Left ventricle myocardium inferior (tissue), 1 donor: ENCODE measurements at places on chromosomes 1 and 21. TPM values are rescaled to one million over a fixed set of nuclear protein-coding genes. Genes with fewer than 3 reads are reported as not detected.

GRCh38 chr1:178649582-178650350 is 75.3 kb upstream of the RALGPS2 start:
- DNase-seq: no peak
- H3K36me3 ChIP-seq: no peaks in the 10 kb centered on the region
- H3K27ac ChIP-seq: no peak overlapping the region
- H3K4me1 ChIP-seq: peaks cover 14% of the 10 kb centered on the region

- no peaks in the 10 kb centered on the region for H3K4me1 ChIP-seq
- H3K36me3 ChIP-seq: no peaks in the 10 kb centered on the region
- no peak overlapping the region for H3K27ac ChIP-seq
- H3K4me3 ChIP-seq: no peak overlapping the region
Observed at GRCh38 chr1:47650205-47650604, 212.4 kb downstream of the FOXD2 start.

DNA sequence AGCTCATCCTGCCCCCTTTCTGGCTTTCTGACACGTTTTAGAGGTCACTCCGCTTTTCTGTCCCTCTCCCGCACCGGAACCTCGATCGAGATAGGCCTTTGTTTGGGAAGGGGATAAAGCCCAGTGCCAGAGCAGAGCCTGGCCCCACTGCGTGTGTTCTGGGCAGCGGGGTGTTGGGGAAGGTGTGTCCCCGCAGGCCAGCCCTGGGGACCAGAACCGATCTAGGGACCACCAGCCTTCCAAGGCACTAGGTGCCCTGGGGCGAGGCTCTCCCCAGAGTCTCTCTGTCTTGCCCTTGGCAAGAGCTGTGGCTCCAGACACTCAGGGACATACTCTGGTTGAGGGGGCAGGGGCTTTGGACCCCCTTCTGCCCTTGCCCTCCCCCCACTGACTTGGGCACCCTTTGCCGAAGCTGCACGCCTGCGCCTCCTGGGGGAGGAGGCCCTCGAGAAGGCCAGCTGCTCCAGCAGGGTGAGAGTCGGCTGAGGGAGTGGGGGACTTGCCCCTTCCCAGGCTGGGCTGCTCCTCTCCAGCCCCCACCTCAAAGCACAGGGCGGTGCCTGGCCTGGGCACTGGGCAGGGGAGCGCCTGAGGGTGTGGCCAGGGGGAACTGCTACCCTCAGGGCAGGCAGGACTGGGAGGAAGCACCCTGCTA is 16.4 kb downstream of the PRXL2B start:
- H3K27ac ChIP-seq: no peak overlapping the region
- H3K4me3 ChIP-seq: no peak overlapping the region
- no peak for DNase-seq
- H3K27me3 ChIP-seq: peaks cover 64% of the 10 kb centered on the region

GRCh38 chr1:89608319-89608983 is 24.5 kb upstream of the LRRC8C start:
- H3K4me3 ChIP-seq: no peak overlapping the region
- H3K27me3 ChIP-seq: no peaks in the 10 kb centered on the region
- peak overlapping the region; percentile 84 for H3K27ac ChIP-seq

GRCh38 chr1:9900142-9901043 is 9.7 kb downstream of the CTNNBIP1 start:
- H3K27me3 ChIP-seq: no peaks in the 10 kb centered on the region
- DNase-seq: peak; percentile 79
- peak overlapping the region; percentile 66 for H3K4me3 ChIP-seq
- no peaks in the 10 kb centered on the region for H3K36me3 ChIP-seq
- peak overlapping the region; percentile 97 for H3K27ac ChIP-seq

DNA sequence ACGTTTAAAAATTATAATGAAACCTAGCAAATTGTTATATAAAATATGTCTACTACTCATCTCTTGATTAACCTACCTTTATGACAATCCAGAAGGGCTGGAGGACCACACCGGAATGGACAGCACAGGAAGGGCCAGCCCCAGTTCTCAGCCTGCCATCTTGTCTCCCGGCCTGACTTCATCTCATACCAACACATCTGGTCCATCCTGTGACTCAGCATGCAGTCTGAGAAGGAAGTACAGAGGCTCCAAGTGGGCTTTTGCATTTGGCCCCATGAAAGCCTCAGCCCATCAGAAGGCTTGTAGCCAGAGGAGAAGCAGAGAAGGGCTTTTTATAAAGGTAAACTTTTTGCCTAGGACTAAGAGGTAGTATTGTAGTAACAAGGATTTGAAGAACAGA is 436.6 kb downstream of the MRPL39 start:
- H3K27ac ChIP-seq: no peak overlapping the region
- no peaks in the 10 kb centered on the region for H3K36me3 ChIP-seq
- H3K27me3 ChIP-seq: no peaks in the 10 kb centered on the region
- no peaks in the 10 kb centered on the region for H3K4me1 ChIP-seq

MEF2D gene
- total RNA-seq: 96.8 TPM

GRCh38 chr21:37742532-37742931 is 173.7 kb downstream of the KCNJ6 start:
- H3K36me3 ChIP-seq: no peaks in the 10 kb centered on the region
- H3K4me1 ChIP-seq: peaks cover 31% of the 10 kb centered on the region
- peak overlapping the region; percentile 41 for H3K27ac ChIP-seq
- DNase-seq: no peak
- H3K4me3 ChIP-seq: no peak overlapping the region
- H3K27me3 ChIP-seq: no peaks in the 10 kb centered on the region

TRIM58 gene
- 0.16 TPM for total RNA-seq

DNA sequence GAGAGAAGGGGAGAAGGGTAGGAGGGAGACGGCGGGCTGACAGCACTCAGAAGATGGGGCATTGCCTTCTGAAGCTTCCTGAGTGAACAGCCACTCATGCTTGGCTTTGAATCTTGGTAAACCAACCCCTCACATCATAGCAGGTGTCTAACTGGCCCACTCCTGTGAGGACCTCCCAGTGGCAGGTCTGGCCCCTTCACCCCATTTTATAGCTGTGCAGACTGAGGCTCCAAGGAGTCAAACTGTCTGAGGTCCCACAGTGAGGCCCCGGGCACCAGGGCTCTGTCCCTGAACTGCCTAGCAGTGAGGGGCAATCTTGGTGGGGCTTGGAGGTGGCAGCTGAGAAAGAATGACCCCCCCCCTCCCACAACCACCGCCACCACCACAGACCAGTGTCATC is 41.0 kb downstream of the SDC3 start:
- peaks cover 16% of the 10 kb centered on the region for H3K36me3 ChIP-seq
- DNase-seq: no peak
- H3K27ac ChIP-seq: no peak overlapping the region
- no peaks in the 10 kb centered on the region for H3K4me1 ChIP-seq

SYDE2 gene
- 21.4 TPM for total RNA-seq

C1orf105 gene
- total RNA-seq: 8.5 TPM

GRCh38 chr1:235952950-235953615 is 86.4 kb upstream of the LYST start:
- no peak overlapping the region for H3K4me3 ChIP-seq
- H3K27ac ChIP-seq: no peak overlapping the region
- no peak for DNase-seq

HIVEP3 gene
- 5.7 TPM for total RNA-seq

GRCh38 chr1:89615676-89616598 is 17.0 kb upstream of the LRRC8C start:
- no peaks in the 10 kb centered on the region for H3K36me3 ChIP-seq
- DNase-seq: no peak
- H3K4me3 ChIP-seq: no peak overlapping the region
- H3K27ac ChIP-seq: peak overlapping the region; percentile 84
- H3K27me3 ChIP-seq: no peaks in the 10 kb centered on the region
- H3K4me1 ChIP-seq: peaks cover 45% of the 10 kb centered on the region

GRCh38 chr1:157490467-157491165 is 61.7 kb downstream of the FCRL5 start:
- no peak overlapping the region for H3K4me3 ChIP-seq
- no peaks in the 10 kb centered on the region for H3K4me1 ChIP-seq
- peak; percentile 26 for DNase-seq

CLCA4 gene
- total RNA-seq: 0.27 TPM

DNA sequence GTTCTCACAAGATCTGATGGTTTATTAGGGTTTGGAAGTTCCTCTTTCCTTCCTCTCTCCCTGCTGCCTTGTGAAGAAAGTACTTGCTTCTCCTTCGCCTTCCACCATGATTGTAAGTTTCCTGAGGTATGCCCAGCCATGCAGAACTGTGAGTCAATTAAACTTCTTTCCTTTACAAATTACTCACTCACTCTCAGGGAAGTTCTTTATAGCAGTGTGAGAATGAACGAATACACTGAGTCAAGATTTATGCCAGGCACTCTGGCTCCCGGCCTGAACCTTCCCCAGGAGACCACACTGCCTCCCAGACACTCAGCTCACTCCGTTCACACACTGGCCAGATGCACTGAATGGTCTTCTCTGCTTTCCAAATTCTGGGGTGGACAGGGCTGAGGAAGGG is 308.3 kb upstream of the AJAP1 start:
- H3K4me1 ChIP-seq: no peaks in the 10 kb centered on the region
- H3K27ac ChIP-seq: no peak overlapping the region
- no peak overlapping the region for H3K4me3 ChIP-seq
- no peaks in the 10 kb centered on the region for H3K36me3 ChIP-seq
- H3K27me3 ChIP-seq: peaks cover 20% of the 10 kb centered on the region

- peaks cover 31% of the 10 kb centered on the region for H3K4me1 ChIP-seq
- H3K4me3 ChIP-seq: no peak overlapping the region
- no peak overlapping the region for H3K27ac ChIP-seq
- H3K36me3 ChIP-seq: no peaks in the 10 kb centered on the region
- DNase-seq: no peak
- no peaks in the 10 kb centered on the region for H3K27me3 ChIP-seq
Observed at GRCh38 chr21:17903929-17904639, 84.9 kb upstream of the C21orf91 start.

- no peaks in the 10 kb centered on the region for H3K4me1 ChIP-seq
- H3K27me3 ChIP-seq: no peaks in the 10 kb centered on the region
- H3K36me3 ChIP-seq: peaks cover 10% of the 10 kb centered on the region
- no peak for DNase-seq
- H3K4me3 ChIP-seq: no peak overlapping the region
Observed at GRCh38 chr1:110221119-110221518, 11.0 kb downstream of the KCNC4 start.

TSPEAR gene
- 3.3 TPM for total RNA-seq

CNKSR1 gene
- 1.8 TPM for total RNA-seq

DNA sequence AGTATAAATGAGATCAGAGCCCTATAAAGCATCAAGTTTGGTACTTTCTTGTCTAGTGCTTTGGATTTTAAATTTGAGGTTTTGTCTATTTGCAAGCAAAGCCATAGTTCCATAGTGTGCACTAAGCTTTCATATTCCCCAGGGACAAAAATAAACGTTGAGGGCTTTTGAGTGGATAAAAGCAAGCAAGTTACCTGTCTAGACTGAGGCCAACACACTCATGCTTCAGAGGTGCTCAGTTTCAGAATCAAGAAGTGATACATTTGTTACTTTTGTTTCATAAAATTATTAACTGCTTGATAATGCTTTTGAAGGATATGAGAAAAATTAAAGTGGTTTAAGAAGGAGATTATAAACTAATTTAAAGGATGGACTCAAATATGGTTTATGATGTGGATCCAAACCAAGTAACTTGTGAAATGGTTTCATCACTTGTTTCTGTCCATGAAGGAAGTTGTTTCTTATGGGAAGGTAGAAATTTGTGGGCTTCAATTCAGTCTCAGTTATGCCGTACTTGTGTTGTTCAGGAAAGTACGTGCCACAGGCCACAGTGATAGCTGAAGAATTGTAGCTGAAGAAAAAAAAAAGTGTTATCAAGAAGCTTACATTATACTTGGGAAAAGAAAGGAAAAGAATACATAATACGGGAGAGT is 71.2 kb downstream of the CHRM3 start:
- no peaks in the 10 kb centered on the region for H3K4me1 ChIP-seq
- H3K27ac ChIP-seq: no peak overlapping the region
- no peaks in the 10 kb centered on the region for H3K36me3 ChIP-seq
